T-helper 22 cell (primary cell): ENCODE measurements at places on chromosomes 3 and 15.

DNA sequence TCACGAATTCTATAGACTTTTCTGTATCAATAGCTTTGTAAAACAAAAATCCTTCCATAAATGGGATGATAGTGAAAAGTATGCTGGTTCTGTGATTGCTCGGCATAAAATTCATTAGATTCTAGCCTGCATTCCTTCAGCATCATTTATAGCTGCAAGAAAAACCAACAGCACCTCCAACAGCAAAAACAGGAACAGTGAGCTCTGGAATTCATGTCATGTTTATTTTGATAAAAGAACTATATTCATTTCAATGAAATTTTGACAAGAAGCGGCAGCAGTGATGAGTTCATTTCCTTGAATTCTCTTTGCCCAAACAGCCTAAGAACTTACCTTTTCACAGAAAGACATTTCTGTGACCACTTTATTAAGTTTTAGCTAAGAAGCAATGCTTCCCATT, 515.2 kb upstream of the CCDC54 start:
- DNase-seq: no peak

- DNase-seq: no peak
Measured at GRCh38 chr3:184601576-184602371, 40.2 kb downstream of the EPHB3 start.

DNA sequence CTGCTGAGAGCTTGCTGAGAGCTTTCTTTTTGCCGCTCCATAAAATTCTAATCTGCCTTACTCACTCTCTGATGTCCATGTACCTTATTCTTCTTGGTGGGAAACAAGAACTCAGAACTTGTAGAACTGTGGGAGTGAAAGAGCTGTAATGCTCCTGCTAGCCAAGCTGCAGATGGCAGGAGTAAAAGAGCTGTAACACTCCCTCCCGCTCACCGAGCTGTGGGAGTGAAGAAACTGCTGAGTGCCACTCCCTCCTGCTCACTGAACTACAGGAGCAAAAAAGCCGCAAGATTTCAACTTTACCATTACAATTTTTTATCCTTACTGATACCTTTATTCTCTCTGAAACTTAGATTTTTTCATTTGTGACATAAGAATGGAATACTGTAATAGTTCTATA, 199.1 kb downstream of the SI start:
- DNase-seq: no peak

DNA sequence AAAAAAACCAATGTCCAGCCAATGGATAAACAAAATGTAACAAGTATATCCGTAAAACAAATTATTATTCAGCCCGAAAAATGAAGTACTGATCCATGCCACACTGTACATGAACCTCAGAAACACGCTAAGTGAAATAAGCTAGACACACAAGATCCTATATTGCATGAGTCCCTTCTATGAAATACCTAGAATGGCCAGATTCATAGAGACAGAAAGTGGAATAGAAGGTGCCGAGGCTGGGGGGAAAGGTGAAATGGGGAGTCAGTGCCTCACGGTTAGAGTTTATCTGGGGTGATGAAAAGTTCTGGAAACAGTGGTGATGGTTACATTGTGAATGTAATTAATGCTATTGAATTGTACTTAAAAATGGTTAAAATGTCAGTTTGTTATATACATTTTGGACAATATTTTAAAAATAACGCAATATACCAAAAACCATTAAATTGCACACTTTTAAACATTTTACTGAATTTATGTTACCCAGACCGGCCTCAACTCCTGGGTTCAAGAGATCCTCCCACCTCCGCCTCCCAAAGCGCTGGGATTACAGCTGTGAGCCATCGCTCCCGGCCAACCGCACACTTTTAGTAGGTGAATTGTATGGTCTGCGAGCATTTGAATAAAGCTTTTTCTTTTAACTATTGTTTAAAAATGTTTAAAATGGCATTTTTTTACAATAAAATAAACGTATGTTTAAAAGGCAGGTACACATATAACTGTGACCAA, 2.1 kb downstream of the RNF168 start:
- no peak for DNase-seq

GRCh38 chr3:75906555-75907112, 121.3 kb upstream of the ZNF717 start:
- DNase-seq: no peak

GRCh38 chr15:72992841-72993252, 59.4 kb upstream of the NEO1 start:
- no peak for DNase-seq

DNA sequence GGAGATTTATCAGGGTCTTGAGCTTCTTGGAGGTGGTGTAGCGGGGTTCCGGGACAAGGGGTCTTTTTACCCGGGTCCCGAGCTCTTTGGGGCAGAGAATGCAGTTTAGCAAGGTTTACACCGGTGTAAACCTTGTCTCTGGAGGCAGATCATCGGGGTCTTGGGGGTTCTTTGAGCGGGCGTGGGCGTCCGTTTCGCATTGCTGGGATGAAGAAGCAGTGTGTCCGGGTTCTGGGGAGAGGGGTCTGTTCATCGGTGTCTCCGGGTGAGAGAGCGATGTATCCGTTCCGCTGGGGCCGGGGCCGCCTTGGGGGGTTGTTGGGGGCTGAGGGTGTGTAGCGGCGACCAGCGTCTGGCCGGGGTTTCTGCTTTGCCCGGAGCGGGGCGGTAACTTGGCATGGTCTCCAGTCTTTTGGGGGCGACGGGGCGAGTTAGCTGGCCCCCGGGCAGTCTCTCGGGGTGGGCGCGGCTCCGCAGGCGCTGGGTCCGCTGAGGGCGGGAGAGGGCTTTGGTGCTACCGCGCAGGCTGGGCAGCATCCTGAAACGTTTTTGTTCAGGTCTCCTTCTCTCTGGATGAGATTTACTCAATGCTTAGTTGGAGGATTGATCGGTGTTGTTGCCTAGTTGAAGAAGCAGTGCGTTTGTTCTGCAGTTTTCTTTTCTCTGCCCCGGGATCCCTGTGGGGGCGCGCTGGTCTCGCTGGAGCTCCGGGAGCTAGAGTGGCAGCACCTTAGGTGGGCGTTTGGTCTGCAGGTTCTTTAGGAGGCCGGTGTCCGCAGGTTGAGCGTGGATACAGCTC, 843 bp downstream of the GLCE start:
- DNase-seq: no peak

DNA sequence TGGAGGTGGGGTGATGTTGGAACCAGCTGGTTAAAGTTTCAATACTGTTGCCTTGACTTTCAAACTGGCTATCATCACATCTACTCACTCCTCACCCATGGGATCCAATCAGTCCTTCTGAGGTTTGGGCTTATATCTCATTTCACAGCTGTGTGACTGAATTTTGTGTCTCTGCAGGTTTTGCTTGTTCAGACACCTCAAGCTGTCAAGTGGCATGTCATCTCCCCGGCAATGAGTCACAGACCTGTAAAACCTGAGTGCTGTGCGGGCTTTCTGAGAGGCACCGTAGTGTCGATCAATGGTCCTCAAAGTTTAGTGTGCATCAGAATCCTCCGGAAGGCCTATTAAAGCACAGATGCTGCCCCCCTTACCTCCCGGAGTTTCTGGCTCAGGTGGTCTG, 86.4 kb upstream of the RORA start:
- DNase-seq: no peak

GRCh38 chr15:66758844-66759243, 56.8 kb downstream of the SMAD6 start:
- no peak for DNase-seq

GRCh38 chr3:182179631-182180030, 467.9 kb downstream of the SOX2 start:
- no peak for DNase-seq

- DNase-seq: no peak
Measured at GRCh38 chr3:52023101-52023770, 27.5 kb upstream of the RPL29 start.

DNA sequence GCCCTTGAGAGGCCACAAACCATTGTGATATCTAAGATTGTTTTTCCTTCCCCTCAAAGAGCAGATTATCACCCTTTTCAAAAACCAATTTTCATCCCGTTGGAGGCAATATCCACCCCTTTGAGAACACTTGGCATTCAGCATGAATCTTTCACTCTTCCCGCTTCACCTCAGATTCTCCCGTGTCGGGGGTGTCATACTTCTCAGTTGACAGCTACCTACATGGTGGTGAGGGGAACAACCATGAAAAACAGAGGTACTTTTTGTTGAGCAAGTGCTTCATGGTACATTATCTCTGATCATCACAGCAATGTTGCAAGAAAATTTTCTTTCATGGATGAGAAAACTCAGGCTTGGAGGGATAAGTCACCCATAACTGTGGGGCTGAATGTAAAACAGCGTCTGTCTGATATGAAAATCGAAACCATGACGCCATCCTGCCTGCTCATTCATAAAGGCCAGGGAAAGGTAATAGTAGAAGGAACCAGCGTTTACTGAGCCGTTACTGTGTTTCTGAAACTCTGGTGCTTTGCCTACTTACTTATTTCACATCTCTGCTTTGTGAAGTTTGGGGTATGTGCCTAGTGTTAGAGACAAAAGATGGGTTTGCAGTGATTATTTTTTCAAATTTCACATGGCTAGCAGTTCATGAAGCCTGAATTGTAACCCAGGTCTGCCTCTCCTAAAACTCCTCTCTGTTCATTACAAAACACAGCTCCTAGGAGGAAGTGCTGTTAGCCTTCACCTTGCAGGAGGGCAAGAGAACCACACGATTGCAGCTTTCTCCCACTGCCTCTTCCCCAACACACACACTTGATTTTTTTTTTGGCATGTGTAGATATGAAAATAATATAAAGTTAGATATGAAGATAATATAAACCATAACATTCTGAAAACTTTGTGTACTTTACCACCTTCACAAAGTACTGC, 35.4 kb downstream of the SV2B start:
- no peak for DNase-seq

DNA sequence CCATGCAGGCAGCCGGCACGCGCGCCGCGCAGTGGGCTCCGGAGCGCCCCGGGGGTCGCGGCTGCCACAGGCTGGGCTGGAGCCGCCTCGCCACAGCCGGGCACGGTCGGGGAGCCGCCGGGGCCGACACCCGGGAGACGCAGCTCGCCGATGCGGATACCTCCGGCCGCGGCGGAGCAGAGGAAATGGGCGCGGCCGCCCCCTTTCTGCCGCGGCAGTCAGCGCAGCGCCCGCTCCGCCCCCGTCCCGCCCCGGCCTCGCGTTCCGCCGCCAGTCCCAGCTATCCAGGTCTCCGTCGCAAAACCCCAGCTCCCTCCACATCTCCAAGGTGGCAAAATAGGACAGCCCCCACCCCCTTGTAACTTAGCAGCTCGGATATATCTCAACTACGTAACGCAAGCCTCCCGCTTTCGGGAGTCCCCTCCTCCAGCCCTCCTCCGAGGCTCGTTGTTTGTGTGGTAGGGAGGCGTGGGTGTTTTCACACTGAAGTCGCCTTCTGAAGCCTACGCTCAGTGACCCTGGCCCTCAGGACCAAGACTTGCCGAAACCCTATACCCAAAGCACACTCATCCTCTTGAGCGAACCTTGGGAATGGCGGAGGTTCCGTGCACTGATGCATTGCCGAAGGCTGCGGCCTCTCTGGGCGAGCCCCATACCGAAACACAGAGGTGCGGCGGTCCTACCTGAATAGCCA, at the start of gene SH3BP5:
SH3BP5 (minus strand) TSS at position 182 of the 694 bp plus-strand sequence; CDS start at position 4, 178 bp downstream.
- peak; percentile 49 for DNase-seq

GRCh38 chr3:35857004-35857403, 217.7 kb downstream of the ARPP21 start:
- no peak for DNase-seq

- DNase-seq: no peak
Measured at GRCh38 chr3:123376451-123377242, 72.2 kb downstream of the ADCY5 start.

- DNase-seq: no peak
Measured at GRCh38 chr3:107794664-107795443, 272.1 kb downstream of the BBX start.

DNA sequence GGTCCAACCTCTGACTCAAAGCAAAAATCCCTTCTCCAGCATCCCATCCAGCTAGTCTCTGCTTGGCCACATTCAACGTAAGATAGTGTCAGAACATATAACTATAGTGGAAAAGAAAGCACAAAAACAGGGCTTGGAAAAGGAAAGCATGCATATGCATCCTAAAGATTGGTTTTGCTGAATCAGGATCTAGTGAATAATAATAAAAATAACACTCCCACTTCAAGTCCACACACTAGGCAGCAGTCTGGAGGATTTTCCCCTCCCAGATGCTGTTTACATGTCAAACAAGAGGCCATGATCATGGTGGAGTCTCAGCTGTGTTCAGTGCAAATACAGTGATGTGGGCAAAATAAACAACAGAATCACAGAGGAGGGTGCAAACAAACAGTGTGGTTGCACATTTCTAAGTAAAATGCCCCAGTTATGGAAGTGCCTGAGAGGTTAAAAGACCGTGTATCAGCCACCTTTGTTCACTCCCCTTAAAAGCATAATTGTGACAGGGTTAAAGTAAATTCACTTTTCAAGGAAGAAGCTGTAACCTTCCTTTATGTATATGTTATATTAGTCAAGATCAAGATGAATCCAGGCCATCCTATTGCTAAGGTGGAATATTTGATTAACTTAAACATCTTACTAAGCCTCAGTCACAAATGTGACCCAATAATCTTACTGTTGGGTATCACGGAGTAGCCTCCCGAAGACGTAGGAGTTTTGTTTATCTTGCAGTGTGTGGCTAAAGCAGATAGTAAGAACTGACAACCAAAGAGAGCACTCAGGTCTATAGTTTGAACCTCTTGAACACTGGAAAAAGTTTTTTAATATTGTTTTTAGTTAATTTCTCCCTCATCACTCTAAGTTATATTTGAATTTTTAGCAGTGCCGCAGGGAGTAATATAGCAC, 424.5 kb downstream of the SOX2 start:
- no peak for DNase-seq

GRCh38 chr3:52455283-52456168, at the start of gene NISCH:
Gene NISCH, plus strand, starts transcription at chr3:52455604. Its CDS starts 38 bp downstream, at chr3:52455642.
- peak; percentile 89 for DNase-seq

- DNase-seq: no peak
Measured at GRCh38 chr15:70714565-70714964, 48.8 kb downstream of the UACA start.

- DNase-seq: no peak
Measured at GRCh38 chr15:41860049-41860828, 21.6 kb downstream of the PLA2G4B start.

- DNase-seq: no peak
Measured at GRCh38 chr3:108388136-108389132, 92.1 kb downstream of the HHLA2 start.

GRCh38 chr15:88756921-88757320, 46.3 kb upstream of the ACAN start:
- DNase-seq: no peak

DNA sequence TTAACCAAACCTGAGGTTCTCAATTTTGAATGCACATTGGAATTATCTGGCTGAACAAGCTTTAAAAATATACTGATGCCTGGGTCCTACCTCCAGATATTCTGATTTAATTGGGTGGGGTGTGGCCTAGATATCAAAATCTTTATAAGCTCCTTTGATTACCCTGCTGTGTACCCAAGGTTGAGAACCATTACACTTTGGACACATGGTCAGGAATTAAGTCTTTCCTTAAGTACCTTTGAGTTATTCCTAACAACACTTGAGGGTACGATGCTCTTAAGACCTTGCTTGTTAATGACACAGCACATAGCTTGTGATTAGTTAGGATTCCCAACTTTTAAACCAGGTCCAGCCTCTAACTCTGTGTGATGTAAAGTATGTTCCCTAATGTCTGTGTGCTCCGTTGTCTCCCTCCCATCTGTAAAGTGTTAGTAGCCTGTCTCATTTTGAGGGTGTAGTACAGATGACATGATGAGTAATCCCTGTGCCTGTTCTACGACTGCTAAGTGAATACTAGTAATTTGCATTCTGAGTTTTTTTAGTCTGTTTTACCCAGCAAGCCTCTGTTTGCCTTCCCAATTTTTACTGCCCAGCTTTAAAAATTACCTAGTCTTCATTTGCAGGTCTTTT, 154.9 kb downstream of the KLHL25 start:
- no peak for DNase-seq
